Stimulated activated CD8-positive, alpha-beta memory T cell treated with anti-CD3 and anti-CD28 coated beads, Interleukin-15, amount 100 ng/mL, for 1 hour (primary cell): ENCODE measurements at places on chromosomes 12 and 14.

- DNase-seq = no peak
Observed at GRCh38 chr12:54039417-54040147, 6.7 kb downstream of the HOXC5 start.

DNA sequence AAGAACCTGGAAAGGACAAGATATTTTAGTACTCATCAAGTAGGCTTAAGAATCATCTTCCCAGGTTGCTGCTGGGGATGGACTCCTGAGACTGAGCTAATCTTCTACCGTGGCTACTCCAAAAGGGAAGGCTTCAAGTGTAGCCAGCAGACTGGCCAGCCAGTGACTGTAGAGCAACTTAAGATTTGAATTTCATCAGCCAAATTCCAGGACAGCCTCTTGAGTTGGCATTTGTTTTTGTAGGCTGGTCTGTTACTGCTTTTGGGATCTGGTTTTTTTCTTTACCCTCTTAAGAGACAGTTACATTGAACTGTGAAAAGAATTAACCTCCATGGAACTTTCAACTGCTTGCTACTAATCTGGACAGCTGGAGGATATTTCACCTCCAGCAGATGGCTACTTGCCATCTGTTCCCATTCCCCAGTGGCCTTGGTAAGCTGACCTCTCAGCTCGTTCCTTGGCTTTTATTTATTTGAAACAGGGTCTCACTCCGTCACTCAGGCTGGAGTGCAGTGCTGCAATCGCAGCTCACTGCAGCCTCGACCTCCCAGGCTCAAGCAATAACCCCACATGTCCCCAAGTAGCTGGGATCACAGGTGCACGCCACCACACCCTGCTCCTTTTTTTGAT, 20.7 kb downstream of the VTI1B start:
- DNase-seq = no peak

DNA sequence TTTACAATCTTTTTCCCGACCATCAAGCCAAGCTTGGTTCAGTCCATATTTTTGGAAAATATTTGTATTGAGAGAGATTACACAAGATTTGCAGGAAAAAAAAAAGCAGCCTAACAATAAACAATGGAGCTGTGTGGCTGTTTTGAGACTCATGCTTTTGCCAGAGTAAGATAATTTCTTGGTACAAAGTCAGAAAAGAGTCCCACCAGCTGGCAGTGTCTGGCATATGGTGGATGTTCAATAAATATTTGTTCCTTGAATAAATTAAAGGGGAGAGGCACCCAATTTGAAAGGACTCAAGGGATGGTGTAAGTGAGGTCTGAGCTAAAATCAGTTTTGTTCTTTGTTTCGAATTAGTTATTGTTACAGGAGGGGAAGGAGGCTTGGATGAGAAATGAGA, 78.1 kb upstream of the RPH3A start:
- DNase-seq = no peak

DNA sequence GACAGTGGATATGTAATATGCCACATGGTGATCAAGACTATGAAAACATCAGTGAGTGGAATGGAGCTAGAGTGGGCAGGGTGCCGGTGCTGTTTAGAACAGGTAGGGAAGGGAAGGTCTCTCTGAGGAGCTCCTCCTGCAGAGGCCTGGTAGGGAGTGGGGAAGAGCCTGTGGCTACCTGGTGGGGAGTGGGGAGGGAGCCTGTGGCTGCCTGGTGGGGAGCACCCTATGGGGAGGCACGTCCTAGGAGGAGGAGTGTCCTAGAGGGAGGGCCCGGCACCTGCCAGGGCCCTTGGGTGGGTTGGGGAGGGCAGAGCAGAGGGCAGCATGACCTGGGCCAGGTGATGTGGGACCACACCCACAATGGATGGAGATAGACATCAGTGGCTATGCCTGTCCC, 122.6 kb downstream of the ADGRD1 start:
- no peak for DNase-seq
